GM04504 (cell line): ENCODE measurements at places on chromosomes 1 and 21.

DNA sequence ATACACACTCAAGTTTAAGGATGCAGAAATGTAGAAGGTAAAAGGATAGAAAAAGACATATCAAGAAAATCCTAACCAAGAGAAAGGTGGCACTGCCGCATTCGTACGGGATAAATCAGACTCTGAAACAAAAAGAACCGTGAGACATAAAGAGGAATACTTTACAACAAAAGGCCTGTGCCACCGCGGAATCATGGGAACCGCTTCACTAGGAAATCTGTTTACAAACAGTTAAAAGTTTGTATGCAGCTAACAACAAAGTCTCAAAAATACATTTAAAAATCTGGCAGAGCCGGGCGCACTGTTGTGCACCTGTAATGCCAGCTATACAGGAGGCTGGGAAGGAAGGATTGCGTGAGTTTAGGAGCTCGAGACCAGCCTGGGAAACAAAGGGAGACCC is 8.1 kb downstream of the WRAP73 start:
- no peak for DNase-seq

- no peak for DNase-seq
These were observed 52.7 kb downstream of the VWA5B1 start for GRCh38 chr1:20343149-20343937.

DNA sequence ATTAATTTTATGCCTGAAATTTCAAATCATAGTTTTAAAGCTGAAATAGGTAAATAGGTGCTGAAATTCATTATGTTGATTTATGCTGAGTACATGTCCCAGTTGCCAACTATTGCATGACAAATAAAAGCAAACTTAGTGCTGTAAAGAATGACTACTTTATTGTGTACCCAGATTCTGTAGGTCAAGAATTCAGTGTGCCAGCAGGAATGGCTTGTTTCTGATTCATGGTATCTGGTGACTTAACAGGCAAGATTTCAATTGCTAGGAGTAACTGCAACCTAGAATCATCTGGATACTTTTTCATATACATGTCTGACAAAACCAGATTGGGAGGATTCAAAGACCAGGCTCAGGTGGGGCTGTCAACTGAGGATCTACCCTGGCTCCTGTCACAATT is 678.4 kb upstream of the ADAMTS5 start:
- DNase-seq = no peak

DNA sequence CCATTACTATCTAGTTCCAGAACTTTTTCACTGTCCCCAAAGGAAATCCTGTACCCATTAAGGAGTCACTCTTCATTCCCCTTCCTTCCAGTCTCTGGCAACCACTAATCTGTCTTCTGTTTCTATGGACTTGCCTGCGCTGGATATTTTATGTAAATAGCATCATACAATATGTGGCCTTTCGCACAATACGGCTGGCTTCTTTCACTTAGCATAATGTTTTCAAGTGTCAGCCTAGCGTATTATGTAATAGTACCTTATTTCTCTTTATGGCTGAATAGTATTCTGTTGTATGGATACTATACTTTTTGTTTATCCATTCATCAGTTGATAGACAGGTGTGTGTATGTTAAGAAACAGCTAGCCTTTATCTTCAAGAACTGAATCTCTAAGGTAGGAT is 14.3 kb downstream of the ATF3 start:
- no peak for DNase-seq

DNA sequence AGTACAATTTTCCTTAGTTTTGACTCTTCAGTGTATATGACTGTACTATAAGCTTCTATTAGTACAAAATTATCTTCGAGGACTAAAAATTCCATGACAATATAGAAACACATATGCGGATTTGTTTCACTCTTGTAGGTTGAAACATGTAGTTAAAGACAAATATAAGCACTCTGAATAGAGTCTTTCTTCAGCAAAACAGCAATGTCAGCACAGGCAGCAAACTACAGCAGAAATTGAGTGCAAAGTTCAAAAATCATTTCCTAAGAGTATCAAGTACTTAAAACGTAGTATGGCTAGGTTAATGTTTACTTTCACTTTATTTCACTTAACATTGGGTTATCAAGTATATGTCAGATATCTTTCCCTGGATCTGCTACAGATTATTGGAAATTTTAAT is 106.7 kb downstream of the FAF1 start:
- DNase-seq = no peak

GRCh38 chr21:41295721-41296254 is 20.8 kb upstream of the FAM3B start:
- no peak for DNase-seq

DNA sequence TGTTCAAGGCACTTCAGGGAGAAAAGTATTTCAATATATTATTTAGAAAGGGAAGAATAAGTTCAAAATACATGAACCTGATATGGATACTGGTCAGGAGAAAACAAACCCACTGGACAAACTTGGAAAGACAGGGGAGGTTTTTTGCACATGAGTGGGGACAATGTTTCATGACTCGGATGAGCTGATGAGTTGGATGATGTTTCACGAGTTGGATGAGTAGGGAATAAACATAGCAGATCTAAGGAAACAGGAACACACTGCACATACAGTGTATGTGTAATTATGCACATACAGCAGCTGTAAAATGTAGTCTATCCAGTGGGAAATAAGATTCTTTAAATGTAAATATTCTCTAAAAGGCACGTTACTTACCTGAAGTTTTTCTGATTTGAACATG is 682.9 kb upstream of the ADAMTS5 start:
- DNase-seq = no peak

DNA sequence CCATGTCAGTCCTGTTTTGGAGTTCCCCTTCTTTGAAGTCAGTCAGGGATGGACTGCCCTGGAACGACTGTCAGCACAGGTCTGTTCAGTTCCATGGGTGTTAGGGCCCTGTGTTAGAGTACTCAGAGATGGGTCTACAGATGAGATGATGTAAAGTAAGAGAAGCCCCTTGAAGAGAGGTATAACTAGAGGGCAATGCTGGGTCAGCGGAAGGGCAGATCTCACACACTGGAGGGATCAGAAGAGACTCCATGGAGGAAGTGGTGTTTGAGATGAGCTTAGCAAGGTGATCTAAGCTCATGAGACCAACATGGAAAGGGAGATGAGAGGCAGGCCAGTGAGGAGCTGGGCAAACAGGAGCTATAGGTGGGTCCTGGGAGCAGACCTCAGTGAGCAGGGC is 7.6 kb downstream of the PPFIA4 start:
- DNase-seq = no peak

- no peak for DNase-seq
These were observed 100.5 kb upstream of the KCNK1 start for GRCh38 chr1:233513431-233513830.

DNA sequence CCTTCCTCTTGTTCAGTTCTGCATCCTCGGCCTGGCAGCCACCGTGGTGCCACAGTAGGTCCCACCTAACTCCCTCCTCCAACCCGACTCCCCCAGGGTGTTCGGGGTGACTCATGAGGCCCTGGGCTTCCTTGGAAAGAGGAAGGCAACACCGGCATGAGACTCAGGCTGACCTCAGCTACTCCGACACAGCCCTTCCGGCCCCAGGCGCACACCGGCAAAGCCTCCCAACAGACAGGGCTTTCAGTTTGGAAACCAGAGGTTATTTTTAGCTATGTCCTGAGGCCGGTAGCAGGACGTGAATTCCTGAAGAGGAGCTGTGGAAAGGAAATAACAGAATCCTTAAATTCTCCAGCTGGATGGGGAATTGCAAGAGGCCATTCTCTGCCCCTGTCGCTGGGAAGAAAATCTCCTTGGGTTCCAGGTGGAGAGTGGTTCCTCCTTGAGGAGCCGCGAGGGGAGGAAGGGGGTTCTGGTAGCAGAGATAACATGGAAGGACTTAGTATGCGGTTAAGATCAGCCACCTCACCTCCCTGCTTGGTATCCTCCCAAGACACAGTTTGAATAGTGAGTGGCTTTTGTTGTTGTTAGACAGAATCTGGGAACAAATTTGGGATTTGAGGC is 24.4 kb downstream of the PLXNA2 start:
- DNase-seq = no peak
